Cardiac fibroblast (primary cell): ENCODE measurements at places on chromosomes 13 and 19.

GRCh38 chr13:41060082-41060723 lies 1.1 kb upstream of the WBP4 start:
- peak; percentile 92 for DNase-seq

DNA sequence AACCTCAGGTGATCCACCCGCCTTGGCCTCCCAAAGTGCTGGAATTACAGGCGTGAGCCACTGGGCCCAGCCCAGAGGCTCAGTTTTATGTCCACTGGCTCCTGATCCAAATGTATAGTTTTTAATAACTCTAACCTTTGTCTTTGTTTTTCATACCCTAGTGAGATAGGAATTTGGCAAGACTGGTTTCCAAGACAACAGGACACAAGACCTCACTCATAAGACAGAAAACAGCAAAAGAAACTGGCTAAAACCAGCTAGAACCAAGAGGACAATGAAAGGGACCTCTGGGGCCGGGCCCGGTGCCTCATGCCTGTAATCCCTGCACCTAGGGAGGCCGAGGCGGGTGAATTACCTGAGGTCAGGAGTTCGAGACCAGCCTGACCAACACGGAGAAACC lies 27.6 kb downstream of the CPT1C start:
- DNase-seq, result peak; percentile 82

- peak; percentile 89 for DNase-seq
Observed at GRCh38 chr13:44303681-44304432, 69.8 kb upstream of the SERP2 start.

DNA sequence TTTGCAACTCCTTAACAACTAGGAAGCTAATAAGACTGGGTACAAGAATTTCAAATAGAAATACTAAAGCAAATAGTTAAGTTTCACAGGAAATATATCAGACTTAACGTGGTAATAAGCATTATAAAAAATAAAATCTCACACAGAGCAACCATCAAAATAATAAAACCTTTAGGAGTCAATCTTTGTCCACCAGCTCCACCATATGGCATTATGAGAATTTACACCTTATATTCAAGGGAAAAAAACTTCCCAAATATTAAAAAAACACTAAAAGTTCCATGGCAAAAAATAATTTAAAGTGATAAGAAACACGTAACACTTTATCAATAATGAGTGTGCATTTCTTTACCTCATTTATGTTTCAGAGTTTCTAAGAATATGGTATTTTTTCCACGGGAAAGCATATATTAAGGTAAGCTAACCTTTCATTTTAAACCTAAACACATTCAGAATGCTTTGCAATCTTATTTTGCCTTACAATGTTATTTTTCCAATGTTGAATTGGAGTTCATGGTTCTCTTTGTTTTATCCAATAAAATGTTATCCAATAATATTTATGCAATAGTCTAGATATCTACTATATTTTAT lies 423.2 kb upstream of the SGCG start:
- peak; percentile 20 for DNase-seq

GRCh38 chr19:18282021-18282787 lies 782 bp upstream of the JUND start:
- no peak for DNase-seq

- no peak for DNase-seq
Observed at GRCh38 chr19:10555610-10555973, 10.2 kb downstream of the KRI1 start.

DNA sequence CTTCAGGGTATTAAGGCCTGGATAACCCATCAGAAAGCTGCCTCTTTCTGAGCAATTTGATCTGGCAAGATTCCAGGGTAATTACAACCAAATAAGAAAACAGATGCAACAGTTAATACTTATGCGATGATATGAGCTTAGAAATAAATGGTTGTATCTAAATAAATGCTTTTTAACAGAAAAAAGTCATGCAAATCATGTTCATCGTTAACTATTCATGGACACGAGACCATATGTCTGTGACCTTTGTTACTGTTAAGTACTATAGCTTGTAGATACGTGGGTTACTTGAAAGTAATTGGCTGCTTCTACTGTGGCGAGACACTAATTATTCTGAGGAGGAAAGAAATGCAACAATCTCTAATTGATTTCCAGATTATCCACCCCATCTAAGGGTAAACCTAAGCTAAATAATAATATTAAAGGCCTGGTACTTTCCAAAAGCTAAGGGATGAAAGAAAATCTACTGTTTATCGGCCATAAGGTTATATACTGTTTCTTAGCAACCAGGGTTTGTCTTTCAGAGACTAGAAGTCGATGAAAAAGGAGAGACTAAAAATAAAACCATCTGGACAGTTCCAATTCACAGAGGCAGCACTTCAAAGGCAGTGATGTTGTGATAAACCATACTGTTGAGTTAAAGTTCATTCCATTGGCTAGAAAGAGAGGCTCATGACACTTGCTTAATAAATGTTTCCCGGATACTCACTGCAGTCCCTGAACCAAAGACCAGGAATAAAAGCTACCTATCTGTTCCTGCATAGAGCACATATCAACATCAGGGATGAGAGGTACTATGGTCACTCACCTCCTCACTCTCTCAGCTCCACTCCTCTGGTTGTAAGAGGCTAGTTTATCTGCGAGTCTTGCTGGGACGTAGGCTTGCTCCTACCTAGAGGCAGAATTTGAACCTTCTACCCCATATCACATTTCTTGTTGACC lies 1.5 kb downstream of the EPSTI1 start:
- peak; percentile 41 for DNase-seq

- no peak for DNase-seq
Observed at GRCh38 chr13:99403458-99403971, 96.3 kb upstream of the GPR183 start.

DNA sequence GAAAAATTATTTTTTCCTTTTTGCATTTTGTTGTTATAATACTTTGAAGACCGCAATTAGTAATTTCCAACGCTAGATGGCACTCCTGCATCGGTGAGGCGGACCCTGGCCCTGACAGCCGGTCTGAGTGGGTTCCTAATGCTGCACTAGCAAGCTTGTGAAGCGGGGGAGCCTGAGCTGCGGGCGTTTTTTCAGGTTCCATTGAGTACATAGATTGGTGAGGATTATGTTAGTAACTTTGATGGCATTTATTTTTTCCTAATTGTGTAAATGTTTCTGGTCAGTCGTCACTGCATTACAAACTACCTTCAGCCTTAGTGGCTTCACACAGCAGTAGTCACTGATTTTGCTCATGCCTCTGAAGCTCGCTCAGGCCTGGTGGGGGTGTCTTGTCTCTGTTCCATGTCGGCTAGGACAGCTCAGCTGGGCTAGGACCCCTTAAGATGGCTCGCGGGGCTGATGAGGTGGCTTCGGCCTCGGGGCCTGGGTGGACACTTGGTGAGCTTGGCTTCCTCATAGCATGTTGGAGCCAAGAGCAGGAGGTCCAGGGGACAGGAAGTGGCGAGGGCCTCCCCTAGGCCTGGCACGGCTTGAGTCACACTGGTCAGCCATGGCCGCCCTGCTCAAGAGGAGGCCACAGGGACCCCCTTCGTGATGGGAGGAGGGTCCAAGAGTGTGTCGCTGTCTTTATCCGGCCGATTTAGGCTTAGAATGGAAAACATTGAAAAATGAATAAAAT lies 25.0 kb downstream of the ERCC5 start:
- peak; percentile 73 for DNase-seq

DNA sequence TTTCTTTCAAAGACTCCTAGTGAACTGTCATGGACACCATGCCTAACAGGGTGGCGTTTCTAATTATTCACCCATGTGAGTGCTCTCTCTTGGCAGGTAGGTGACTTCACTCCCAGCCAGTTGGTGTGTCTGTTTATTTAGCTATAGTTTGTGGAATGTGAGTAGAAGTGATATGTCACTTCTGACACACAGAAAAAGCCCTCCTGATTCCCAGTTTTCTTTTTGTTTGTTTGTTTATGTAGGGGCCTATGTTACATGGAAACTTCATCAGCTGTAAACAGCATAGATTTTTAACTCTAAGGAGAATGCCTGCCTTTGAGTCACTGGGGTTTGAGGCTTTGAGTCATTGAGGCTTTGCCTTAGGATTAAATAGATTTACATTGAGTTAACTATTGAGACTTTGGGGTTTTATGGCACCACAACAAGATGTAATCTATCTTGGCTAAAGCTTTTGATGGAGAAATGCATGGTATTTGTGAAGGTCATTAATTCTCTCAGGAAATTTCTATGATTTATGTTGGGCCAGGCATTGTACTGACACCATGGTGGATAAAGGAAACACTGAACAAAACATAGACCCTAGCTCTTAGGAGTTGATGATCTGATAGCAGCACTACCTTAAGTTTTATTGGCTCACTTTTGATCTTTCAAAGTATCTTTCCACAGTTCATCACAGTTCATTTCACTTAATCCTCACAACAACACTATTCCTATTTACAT lies 45.3 kb downstream of the UFM1 start:
- DNase-seq, result peak; percentile 14

GRCh38 chr13:40671956-40672764 lies 5.7 kb upstream of the FOXO1 start:
- peak; percentile 69 for DNase-seq

GRCh38 chr19:47447470-47448359 lies 24.0 kb downstream of the SLC8A2 start:
- peak; percentile 47 for DNase-seq

- peak; percentile 47 for DNase-seq
Observed at GRCh38 chr19:34481861-34482379, 362 bp downstream of the WTIP start.

- no peak for DNase-seq
Observed at GRCh38 chr13:76397413-76397812, 488.8 kb downstream of the KCTD12 start.

DNA sequence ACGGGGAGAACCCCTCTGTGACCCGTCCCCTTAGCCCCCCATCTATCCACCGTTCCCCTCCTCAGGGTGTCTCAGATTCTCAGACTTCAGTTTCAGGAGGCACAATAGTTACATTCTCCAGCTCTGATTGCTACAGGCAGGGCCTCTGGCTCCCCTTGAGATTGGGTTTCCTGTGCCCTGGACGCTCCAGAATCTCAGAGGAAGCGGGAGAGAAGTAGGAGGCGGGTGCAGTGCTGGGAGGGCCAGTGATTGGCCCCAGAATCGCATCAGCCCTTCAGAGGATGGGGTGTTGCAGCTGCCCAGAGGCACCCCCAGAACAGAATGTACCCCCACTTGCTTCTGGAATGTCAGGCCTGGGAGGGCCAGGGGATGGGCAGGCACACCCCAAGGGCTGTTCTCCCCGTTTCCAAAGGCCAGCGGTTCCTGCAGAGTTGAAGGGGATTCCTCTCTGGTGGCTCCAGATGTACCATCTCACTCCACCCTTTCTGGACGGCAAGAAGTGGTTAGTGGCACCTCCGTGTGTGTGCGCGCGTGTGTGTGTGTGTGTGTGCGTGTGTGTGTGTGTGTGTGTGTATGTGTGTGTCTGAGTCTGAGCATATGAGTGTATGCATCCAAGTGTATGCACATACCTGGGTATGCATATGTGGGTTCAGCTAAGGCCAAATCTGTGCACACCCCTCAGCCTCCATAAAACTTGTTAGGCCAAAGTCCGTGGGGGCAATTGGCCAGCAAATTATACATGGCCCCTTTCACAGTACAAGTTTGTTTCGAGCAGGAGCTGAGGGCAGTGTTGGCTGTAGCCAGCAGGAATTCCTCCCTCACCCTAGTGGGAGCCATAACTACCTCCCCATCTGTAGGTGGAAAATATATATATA lies 35.5 kb downstream of the LYL1 start:
- no peak for DNase-seq

DNA sequence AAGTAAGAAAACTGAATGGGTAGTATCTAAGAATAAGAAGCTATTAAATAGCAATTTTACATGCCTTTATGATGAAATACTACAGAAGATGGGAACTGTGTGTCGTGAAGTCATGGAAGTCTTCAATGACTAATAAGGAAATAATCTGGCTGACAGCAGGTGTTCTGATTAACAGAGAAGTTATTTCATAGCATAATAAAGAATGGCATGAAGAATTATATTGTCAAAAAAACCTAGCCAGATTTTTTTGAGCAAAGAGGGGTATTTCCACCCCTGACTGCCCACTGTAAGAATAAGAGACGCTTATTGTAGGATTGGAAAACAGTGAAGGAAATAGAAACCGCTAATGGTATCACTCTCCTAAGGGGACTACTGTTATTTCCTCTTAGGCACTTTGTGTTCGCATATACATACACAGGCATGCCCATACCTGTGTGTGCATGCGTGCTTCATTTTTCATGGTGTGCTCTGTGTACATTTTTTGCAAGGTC lies 318.8 kb downstream of the SHISA2 start:
- DNase-seq, result peak; percentile 41

GRCh38 chr19:8311461-8312260 lies 3.5 kb upstream of the CD320 start:
- no peak for DNase-seq

DNA sequence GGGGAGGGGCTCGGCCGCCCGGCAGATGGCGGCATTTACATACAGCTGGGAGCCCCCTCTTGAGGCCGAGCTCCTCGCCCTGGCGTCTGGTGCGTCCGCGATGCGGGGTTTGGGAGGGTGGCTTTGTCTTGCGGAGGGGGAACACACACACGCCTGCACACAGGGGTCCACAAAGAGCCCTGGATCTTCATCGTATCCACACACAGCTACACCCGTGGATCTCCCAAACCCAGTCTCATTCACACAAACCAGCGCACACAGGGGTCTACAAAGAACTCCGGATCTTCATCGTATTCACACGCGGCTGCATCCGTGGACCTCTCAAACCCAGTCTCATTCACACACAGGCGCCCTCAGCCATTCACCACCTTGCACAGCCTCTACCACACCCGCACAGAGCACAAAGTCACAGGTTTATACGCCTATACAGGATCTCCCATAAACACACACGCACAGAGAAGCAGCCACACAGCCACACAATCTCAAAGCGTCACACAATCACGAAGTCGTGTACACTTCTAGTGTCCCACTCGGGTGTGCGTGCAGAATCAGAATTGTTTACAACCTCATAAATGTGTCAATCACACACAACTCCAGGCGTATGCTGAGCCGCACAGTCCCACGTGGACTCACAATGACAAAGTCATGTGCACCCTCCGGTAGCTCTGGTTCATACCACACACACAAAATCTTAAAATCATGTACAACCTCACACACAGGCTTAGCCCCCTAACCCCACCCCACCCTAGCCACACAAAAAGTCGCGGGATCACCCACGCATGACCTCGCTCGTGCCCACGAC lies 550 bp upstream of the DLL3 start:
- DNase-seq, result no peak

DNA sequence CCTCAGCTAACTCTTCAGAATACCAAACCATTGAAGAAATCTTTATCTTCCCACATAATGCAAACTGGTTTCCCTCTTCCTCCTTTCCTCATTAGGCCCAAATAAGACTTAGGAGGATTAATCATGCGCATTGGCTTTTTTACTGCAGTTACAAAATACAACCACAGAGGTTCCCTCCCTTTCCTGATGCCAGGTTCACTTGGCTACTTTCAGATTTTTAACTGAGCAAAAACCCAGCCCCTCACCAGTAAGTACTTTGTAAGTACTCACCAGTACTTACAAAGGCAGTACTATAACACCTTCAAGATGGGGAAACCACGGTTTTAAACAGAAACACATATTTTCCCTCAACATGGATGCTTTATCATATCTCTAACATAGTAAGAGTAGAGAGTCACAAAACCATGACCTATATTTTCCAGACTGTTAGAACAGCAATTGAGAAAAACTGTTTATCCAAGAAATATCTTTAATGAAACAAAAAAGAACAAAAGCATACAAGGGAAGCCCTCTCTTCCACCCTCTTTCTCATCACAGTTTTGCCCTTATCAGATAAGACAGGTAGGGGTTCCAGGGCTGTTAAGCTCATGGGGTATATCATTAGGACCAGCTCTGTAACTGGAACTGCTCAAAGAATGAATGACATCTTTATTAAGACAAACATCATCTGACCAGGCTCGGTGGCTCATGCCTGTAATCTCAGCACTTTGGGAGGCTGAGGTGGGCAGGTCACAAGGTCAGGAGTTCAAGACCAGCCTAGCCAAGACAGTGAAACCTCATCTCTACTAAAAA lies 12.7 kb downstream of the FOXO1 start:
- peak; percentile 47 for DNase-seq
